Stomach (tissue), 19 donors: ENCODE measurements at places on chromosomes 2 and 18. TPM values are rescaled to one million over a fixed set of nuclear protein-coding genes. Genes with fewer than 3 reads are reported as not detected.

TUBA4B gene
- polyA plus RNA-seq, result not detected

ZBTB7C gene
- 3.0 TPM for polyA plus RNA-seq

RAD51AP2 gene
- not detected for polyA plus RNA-seq

FNDC4 gene
- 10.1 TPM for polyA plus RNA-seq

DNA sequence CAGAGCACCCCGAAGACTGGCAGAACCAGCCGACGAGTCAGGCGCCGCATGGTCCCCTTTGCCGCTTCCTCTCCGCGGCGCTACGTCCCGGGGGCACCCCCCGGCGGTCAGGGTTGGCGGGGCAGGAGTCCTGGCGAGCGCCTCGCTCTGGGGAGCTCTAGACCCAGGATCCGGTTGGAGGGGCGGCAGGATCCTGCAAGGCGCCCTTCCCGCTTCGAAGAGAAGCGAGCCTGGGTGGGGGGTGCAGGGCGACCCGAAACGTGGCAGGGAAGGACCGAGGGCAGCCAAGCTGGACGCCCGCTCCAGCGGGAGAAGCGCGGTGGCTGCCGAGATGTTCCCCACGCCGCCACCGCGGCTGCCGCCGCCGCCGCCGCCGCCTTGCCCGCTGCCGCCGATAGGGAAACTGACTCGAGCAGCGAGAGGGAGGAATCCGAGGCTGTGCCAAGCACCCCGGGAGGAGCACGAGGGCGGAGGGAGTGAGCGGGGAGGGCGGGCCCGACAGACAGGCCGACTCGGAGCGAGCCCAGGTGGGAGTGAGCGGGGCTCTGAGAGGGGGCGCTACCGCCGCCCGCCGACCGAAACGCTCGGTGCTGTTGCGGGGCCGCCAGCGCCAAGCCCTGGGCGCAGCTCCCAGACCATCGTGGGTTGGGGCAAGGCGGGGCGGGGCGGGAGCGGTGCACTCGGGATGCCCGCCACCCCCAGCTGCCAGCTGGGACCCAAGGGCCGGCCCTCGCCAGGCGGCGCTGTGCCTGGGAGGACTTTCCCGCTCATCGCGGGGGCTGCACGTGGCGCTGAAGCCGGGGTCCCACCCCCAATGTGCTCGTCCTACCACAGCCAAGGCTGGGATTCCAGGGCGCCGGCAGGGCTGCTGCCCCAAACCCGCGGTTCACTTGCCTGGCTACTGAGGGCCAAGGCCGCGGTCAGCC lies at the start of gene GALNT14:
GALNT14 (minus strand) TSS at position 404 of the 926 bp plus-strand sequence; CDS start at position 50, 354 bp downstream.
- DNase-seq, result peak; percentile 53

GRCh38 chr2:162058973-162059668 lies 14.9 kb downstream of the DPP4 start:
- DNase-seq, result no peak

- no peak for DNase-seq
Measured at GRCh38 chr18:3104190-3105054, 91.5 kb upstream of the LPIN2 start.

- DNase-seq, result no peak
Measured at GRCh38 chr2:8659092-8659734, 22.6 kb upstream of the ID2 start.

DNA sequence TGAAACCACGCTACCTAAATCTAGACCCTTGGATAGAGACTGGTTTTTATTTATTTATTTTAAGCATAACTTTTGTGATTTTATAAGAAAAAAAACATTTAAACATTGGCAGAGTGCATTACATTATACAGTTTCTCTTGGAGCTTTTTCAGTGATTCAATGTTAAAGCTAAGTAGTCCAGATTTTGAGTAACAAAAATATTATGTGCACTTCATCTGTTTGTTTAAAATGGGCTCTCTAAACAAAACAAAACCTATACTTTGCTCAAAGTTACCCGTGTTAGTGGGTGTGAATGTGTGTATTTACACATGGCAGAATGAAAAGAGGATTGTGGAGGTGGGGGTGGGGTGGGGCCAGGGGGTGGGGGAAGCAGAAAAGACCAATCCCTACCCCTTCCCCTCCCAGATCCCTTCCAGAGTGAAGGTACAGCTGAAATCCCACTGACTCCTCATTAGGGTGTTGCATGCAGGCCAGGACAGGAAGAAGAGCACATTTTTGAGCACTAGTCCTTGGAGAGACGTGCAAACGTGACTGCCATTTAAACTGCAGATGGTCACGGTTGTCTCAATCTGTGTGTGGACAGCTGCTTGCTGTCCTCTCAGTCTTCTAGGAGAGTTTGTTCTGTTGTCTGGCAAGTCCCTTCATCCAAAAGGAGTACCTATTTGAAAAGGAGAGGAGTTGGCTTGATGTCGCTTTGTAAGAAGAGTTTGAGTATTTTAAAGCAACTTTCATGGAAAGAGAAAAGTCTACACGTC lies 303.0 kb downstream of the ICOS start:
- DNase-seq, result no peak

DNA sequence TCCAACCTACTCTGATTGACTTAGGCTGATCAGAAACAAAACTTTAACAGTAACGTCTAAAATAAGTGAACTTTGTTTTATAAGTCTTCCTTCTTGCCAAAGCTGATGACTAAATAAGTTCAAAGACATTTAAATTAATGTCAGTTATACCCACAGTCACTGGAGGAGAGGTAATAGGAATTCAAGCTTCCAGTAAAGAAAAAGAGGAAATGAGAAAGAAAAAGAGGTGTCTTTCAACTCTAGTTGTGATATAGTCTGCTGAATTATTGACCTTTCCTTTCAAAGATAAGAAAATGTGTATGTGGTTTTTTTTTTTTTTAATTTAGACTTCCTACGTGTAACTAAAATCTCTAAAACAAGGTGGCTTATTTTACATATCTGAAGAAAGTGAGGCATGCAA lies 191.5 kb downstream of the SLC8A1 start:
- DNase-seq, result no peak

DNA sequence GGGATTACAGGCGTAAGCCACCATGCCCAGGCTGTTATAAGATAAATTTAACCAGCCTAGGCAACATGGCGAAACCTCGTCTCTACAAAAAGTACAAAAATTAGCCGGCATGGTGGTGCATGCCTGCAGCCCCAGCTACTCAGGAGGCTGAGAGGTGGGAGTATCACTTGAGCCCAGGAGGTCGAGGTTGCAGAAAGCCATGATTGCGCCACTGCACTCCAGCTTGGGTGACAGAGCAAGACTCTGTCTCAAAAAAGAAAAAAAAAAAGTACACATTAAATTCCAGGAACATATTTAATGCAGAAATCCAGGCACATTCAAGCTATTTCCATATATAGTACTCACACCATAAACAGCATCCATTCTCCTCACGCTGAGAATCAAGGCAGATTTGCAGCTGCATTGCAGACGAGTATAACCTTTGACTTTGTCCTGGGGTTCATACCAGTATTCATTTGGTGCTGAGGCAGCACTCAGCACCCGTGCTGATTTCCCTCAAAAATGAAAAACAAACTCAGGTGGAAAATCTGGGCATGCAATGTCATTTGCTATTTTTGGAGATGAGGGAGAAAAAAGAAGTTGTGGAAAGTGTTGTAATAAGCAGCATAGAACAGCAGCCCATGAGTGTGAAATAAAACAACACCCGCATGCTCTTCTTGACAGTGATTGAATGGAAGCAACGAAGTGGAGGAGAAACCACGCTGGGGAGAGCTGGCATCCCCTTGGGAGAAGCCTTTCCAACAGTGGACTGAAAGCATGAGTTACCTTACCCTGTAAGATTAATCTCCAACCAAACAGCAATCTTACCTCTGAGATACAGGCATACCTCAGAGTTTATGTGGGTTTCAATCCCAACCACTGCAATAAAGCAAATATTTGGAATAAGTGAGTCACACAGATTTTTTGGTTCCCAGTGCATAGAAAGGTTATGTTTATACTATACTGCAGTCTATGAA lies 46.8 kb upstream of the ANXA4 start:
- DNase-seq, result peak; percentile 72

DNA sequence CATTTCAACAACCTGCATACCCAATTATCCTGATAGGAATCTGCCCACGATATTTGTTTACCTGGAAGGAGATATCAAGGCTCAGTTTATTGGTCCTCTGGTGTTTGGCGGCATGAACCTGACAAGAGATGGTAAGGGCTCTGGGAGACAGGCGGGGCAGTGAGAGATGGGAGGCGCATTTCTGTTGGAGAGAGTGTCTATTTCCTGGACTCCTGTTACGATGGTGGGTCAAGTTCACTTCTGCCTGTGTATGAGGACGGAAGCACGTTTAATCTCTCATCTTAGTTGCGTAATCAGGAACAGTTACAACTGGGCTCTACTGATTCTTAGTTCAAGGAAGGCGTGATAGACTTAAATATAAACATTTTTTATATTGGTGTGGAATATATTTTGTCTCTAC lies 8.9 kb downstream of the PDCL3 start:
- no peak for DNase-seq

GRCh38 chr2:68771211-68771751 lies 36.7 kb downstream of the ARHGAP25 start:
- peak; percentile 52 for DNase-seq
